ENCODE measurements at places on chromosomes 5 and 9.

GRCh38 chr5:131180407-131180806 is 9.7 kb downstream of the LYRM7 start:
- DNase-seq = no peak

DNA sequence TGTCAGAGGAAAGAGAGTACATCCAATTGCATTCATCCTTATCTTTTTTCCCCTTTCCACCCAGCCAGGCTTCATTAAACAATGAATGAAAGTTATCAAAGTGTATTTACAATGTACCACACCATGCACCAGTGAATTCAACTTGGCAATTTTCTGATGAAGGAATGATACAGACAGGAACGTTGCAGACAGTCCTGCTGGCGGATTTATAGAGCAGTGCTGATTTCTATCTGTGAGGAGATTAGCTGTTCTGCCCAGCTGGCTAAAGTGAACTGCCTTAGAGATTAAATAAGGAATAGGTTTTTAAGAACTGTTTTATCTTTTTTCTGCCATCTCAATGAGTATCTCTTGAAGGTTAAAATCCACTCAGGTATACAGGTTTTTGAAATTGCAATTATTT is 403.9 kb downstream of the CDH18 start:
- no peak for DNase-seq

GRCh38 chr9:12920437-12920836 is 145.6 kb downstream of the LURAP1L start:
- no peak for DNase-seq

- peak; percentile 80 for DNase-seq
Measured at GRCh38 chr9:94157050-94157801, 73.0 kb downstream of the PTPDC1 start.

DNA sequence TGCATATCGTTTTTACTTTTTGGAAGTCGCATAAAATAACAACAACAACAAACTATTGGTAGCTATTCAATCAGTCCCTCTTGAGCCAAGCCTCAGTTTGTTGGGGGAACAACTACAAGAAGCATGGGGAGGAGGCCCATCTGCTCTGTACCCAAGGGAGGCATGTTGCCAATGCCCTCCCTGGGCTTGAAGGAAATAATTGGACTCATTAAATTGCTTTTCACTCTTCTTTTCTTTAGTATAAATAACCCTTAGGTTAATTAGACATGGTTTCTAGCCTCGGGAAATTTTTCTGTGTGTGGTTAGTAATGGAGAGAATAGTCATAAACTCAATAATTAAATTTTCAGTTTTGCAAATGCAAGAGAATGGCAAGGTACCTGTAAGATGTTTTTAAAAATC is 500.7 kb downstream of the TLE4 start:
- DNase-seq = no peak

- no peak for DNase-seq
Measured at GRCh38 chr5:137708796-137709559, 26.9 kb downstream of the KLHL3 start.

DNA sequence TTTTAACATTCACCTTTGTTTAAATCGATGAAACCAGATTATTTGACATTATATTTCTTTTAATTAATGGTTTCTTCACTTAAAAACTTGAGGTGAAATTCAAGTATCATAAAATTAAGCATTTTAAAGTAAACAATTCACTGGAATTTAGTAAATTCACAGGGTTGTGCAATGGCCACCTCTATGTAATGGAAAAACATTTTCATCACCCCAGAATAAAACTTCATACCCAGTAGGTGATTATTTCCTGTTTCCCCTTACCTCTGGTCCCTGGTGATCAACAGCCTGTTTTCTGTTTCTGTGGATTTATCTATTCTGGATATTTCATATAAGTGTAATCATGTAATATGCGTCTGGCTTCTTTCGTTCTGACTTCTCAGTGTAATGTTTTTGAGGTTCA is 27.2 kb downstream of the HSPA4 start:
- no peak for DNase-seq

- no peak for DNase-seq
Measured at GRCh38 chr9:132207839-132208615, 46.2 kb downstream of the NTNG2 start.

All from HepG2 (cell line).